ENCODE measurements at places on chromosomes 4 and X.

DNA sequence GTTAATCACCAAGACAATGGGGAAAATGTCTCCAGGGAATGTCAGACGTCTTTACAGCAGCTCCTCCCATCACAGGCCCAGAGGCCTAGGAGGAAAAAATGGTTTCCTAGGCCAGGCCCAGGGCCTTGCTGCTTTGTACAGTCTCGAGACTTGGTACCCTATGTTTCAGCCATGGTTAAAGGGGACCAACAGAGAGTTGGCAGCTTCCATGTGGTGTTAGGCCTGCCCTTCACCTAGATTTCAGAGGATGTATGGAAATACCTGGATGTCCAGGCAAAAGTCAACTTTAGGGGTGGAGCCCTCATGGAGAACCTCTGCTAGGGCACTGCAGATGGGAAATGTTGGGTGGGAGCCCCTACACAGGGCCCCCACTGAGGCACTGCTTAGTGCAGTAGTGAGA is 38.5 kb downstream of the ABCG2 start:
- DNase-seq, result no peak

GRCh38 chr4:134762053-134762452 is 560.5 kb upstream of the PABPC4L start:
- no peak for DNase-seq

DNA sequence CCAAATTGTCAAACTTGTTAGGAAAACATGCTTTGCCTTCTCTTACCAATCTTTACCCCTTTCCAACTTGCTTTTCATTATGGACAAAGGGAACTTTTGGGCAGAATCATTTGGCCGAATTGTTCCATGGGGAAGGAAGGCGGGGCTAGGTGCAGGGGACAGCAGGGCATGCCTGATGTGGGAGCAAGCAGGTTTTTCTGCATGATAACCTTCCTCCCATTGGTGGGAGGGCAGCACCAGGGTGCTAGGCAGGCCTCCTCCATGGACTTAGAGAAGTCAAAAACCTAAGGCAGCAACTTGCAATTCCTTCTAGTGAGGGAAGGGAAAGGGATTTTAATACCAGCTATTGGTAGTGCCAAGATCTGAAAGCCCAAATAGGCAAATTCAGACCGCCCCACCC is 260.5 kb downstream of the MAPK10 start:
- no peak for DNase-seq

GRCh38 chrX:108795240-108795639 is 58.9 kb upstream of the IRS4 start:
- no peak for DNase-seq

- DNase-seq, result peak; percentile 33
These were observed 24.1 kb downstream of the ZCCHC12 start for GRCh38 chrX:118847676-118848075.

GRCh38 chr4:73943555-73943954 is 38.3 kb downstream of the PF4 start:
- no peak for DNase-seq

GRCh38 chr4:164892018-164892417 is 15.0 kb downstream of the APELA start:
- DNase-seq, result no peak

DNA sequence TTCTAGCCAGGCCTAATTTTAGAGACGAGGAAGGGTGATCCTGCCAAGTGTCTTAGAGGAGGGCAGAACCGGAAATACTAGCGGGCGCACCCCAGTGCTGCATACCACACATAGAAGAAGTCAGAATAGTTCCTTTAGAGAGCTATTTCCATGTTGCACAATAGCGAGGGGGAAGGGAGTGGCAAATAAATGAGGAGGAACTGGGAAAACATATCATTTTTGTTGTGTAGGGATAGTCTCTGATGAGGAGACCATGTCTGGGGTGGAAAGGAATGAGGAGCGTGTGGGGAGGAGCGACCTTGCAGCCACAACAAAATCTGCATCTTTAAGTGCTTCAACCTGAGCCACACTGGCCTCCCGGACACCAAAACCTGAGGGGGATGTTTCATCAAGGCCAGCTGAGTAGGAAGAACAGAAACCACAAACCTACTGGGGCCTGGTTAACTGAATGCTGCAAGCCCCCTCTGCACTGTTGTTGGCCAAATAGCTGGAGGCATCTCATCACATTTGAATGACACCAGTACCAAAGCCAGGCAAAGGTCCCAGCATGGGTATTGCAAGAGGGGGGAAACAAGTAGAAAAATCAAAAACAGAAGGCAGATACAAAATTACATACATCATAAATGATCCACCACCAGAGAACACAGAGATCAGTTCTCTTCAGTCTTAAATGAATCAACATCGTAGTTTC is 26.7 kb upstream of the C1QTNF7 start:
- no peak for DNase-seq

GRCh38 chr4:181908168-181908567 is 335.0 kb upstream of the TENM3 start:
- no peak for DNase-seq

DNA sequence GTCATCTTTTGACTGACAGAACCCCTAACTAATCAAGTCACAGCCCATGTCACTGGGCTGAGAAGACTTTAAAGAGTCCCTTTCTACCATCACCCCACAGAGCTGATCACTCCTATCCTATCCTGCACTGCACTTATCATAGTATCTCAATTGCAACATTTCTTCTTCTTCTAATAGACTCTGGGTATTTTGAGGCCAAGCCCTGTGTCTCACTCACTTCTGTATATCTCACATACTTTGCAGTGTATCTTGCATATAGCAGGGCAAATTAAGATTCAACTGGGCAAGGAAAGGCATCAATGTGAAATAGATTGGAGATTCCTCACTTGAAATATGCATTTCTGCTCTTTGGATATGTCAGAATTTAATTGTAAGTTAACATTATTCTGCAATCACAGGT is 531.5 kb upstream of the SLIT2 start:
- DNase-seq, result no peak

DNA sequence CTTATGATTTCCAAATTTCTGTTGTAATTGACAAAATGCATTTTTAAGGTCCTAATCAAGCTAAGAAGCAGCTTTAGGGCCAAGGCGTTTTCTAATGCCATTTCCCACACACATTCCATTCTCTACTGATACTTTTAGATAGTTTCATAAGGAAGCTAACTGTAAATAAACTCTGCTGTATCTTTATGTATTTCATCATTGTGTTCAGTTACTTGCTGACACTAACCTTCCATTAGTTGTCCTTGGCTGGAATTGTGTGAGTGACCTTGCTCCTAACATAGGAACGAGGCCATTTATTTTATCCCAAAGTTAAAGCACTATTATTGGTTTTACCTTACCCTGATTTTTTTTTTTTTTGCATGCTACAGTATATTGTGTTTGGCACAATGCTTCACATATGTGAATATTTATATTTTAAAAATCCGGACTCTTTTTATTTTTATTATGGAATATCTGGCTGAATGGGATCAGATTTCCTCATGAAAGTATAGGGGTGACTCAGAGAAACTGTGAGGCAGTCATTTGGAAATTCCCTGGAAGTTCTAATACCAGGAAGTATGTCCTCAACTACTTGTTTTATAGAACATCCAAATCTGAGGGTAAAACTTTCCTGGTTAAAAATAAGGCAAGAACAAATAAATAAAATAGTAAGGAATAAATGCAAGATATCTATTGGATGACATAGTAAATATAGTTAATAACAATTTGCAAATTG is 62.7 kb upstream of the SORBS2 start:
- DNase-seq, result no peak

DNA sequence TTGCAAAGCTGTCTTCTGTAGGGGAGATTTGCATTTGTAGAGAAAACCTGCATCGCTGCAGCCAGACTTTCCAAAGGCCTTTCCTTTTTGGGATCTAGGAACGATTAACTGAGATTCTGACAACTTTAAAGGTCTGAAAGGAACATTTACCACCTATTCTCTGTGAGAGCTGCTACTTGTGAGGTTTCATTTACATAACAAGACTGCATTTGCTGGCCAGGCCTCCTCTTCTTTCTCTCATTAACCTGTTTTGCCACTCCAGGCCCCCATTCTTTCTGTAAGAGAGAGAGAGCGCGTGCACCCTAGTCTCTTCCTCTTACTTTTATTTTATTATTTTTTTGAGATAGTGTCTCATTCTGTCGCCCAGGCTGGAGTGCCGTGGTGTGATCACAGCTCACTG is 31.6 kb downstream of the TMEM31 start:
- no peak for DNase-seq

- DNase-seq, result no peak
These were observed 89.4 kb upstream of the TRIM2 start for GRCh38 chr4:153114771-153115321.

DNA sequence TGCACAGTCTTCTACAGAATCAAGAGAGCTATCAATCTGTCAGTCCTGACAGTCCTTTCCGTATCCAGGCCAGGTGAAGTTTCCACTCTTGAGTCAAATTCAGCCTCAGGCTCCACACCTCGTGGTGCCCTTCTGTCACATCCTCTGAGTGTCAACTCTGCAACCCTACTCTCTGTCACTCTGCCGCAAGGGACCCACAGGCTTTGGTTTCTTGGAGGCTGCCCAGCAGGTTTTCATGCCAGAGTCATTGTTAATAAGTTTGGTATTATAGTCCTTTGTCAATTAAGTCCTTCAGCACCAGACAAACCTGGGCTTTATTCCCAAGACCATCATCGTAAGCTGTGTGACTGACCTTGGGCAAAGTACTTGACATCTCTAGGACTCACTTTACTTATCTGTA is 83.4 kb upstream of the KLHL13 start:
- DNase-seq, result no peak

GRCh38 chr4:116092961-116093360 is 979.5 kb upstream of the NDST4 start:
- no peak for DNase-seq

DNA sequence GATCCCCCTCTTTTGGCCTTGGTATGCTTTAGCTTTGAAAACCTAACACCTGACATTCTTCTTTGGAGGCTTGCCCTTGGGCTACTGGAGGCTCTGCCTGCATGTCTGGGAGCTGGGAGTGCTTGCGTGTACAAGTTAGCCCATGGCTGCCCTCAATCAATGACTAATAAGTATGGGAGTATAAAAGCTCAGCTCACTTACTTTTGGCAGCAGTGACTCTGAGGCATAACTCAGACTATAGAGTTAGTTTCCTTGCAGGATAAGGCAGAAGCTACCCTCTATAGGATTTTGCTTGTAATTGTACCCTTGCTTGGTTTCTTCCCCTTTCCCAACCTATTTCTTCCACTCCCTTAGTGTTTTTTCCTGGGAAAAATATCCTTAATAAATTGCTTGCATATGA is 247.9 kb downstream of the PPP1R2C start:
- no peak for DNase-seq

DNA sequence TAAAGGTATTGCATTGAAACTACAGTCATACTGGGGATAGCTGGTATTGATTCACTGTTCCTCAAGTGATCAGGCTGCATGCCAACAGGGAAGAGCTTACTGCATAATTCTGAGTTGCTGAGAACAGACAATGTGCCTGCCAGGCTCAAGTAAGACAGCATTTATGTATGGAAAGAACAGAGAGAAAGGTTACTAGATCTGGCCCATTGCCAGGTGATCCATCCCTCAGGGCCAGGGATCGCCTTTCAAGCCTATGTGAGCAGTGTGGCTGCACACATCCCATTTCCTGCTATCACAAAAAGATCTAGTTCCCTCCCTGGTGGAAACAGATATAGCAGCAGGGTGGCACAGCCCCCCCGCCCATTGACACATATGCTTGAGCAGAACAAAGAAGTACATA is 254.0 kb downstream of the TMA16 start:
- DNase-seq, result no peak

DNA sequence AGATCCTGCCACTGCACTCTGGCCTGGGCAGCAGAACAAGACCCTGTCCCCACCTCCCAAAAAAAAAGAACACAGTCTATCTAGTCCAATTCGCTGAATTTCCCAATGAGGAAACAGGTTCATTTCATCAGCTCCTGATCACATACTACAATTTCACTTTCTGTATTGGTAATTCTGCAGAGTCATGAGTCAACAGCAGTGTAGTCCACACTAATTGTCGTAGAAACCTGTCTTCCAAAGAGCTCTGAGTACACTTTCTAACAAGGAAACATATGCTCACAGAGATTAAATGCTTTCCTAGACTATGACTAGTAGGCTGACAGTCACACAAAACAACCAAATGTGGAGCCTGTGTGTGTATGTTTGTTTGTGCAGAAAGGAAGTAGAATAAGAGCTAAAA is 91.9 kb downstream of the GPC4 start:
- no peak for DNase-seq

DNA sequence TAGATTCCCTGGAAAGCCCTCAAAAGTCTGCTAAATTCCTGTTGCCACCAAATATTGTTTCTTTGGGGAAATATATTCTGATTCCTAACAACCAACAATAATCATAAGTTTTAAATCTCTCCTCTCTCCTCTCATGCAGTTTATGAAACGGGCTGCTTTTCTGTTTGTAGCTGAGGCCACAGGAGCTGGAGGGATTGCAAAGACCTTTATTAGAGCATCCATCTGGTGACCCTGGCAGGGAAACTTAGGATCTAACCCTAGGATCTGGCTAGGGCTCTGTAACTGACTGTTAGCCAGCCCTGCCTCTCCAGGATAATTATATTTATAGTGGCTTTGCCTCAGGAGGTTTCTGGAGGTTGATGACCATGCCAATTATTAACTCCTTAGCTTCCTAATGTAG is 56.9 kb downstream of the SMAD1 start:
- DNase-seq, result no peak

DNA sequence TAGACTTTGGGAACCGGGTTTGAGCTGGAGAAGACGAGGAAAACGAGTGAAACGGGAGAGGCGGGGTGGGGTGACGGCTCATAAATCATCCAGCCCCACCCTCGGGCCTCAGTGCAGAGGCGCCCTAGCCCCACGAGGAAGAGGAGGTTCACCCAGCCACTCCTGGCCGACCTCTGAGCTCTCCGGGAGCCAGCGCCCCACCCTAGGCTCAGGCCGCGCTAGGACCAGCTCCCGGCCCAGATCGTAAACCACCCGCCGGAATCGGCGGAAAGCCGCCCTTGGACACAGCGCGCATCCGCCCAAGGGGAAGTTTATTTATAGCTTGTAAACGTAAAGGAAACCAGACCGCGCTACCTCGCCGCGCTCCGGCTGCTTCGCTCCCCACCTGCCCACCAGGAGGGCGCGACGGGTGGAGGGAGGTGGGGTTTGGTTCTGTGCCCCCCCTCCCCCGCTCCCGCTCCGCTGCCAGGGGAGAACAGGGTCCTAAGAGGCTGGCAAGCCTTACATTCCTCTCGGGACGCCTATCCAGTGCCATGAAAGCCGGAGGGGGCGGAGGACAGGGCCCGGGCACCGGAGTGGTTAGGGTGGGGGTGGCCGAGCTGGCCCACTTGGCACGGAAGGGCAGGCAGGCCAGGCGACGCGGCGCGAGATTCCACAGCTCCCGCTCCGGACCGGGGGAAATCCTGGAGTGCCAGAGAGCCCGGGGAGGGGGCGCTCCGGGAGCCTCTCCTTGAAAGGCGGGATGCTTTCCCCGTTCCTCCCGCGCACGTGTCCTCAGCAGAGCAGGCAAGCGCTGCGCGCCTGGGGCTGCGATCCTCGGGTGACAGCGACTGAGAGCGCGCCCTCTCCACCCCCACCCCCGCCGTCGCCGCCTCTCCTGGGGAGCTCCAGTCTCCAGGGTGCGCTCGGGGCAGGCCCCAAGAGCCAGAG is 84.2 kb downstream of the BCOR start:
- DNase-seq, result peak; percentile 49

- DNase-seq, result no peak
These were observed 145.1 kb downstream of the APBB2 start for GRCh38 chr4:41069257-41069656.

- no peak for DNase-seq
These were observed 18.7 kb downstream of the TXLNG start for GRCh38 chrX:16804923-16805464.

- DNase-seq, result no peak
These were observed 25.1 kb upstream of the NFXL1 start for GRCh38 chr4:47939456-47939855.

Data from endothelial cell (in vitro differentiated cells).